Uterine smooth muscle cell (primary cell): ENCODE measurements at places on chromosomes 11 and 22. TPM values are rescaled to one million over a fixed set of nuclear protein-coding genes. Genes with fewer than 3 reads are reported as not detected.

The LRRN4CL gene
- total RNA-seq = 12.2 and 23.5 TPM in 2 replicates

The UBE4A gene
- 36.9 and 39.1 TPM in 2 replicates for total RNA-seq

The HTR3A gene
- total RNA-seq = under 0.01 TPM in 1 of 2 replicates, not detected in the other

The RSF1 gene
- 42.0 and 49.2 TPM in 2 replicates for total RNA-seq
